Bronchial smooth muscle cell (primary cell): ENCODE measurements at places on chromosomes 12 and 14. TPM values are rescaled to one million over a fixed set of nuclear protein-coding genes. Genes with fewer than 3 reads are reported as not detected.

Gene IGF1
- 0.63 and 2.7 TPM in 2 replicates for total RNA-seq

Gene NOXRED1
- total RNA-seq, result 0.26 and 0.32 TPM in 2 replicates

Gene CCND2
- total RNA-seq, result 14.9 and 37.0 TPM in 2 replicates

Gene LRR1
- 8.4 and 11.3 TPM in 2 replicates for total RNA-seq

Gene FITM1
- total RNA-seq, result 0.16 TPM in 1 of 2 replicates, not detected in the other

Gene PSME2
- total RNA-seq, result 60.0 and 106 TPM in 2 replicates

Gene TAS2R43
- 0.63 and 1.0 TPM in 2 replicates for total RNA-seq

Gene BIN2
- total RNA-seq, result not detected in 2 replicates

Gene LAG3
- 0.09 and 0.32 TPM in 2 replicates for total RNA-seq

Gene SLCO1C1
- not detected in 2 replicates for total RNA-seq

Gene RPL10L
- total RNA-seq, result not detected in 2 replicates

Gene RAD51AP1
- 0.43 and 1.6 TPM in 2 replicates for total RNA-seq

Gene FBXW8
- total RNA-seq, result 8.7 and 13.6 TPM in 2 replicates

Gene SOX5
- total RNA-seq, result 6.2 and 7.7 TPM in 2 replicates
